Epithelial cell of prostate (primary cell): ENCODE measurements at places on chromosomes 2 and 18.

- DNase-seq: no peak
Observed at GRCh38 chr2:120958623-120959366, 223.1 kb downstream of the GLI2 start.

GRCh38 chr2:69086466-69086865 is 73.5 kb downstream of the ANTXR1 start:
- DNase-seq: no peak

- no peak for DNase-seq
Observed at GRCh38 chr2:8652774-8653426, 29.0 kb upstream of the ID2 start.

DNA sequence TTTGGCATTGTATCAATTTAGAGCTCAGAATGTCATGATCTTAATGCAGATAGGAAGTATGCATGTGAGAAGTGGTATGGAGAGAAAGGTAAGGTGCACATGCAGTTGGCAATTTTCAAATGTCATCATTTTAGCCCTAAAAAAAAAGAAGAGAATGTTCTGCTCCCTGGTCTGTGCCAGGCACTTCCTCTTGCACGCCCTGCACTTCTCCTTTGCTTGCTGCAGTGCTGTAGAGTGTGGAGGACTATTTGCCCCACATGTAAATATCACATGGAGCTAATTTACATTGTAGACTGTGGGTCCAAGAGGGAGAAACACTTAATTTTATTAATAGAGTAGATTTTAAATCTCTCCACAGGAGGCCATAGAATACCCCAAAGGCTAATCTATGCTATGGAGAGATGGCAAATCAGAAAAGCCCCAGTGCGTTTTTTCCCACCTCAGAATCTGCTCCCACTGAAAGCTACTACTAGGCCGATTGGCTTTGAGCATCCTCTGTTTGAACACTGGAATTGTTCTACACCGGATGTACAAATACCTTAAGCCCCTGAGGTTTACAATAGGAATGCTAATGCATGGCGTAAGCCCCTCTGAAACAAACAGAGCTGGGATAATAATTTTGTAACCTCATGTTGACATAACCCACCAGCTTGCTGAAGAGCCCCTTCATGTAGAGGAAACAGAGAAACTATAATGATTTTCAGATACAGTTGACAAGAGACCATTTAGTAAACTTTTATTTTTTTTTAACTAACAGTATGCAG is 137.2 kb upstream of the KLHL14 start:
- no peak for DNase-seq

GRCh38 chr18:43563780-43564179 is 286.5 kb upstream of the SYT4 start:
- DNase-seq: no peak

- DNase-seq: no peak
Observed at GRCh38 chr18:9177031-9177430, 40.5 kb downstream of the ANKRD12 start.

DNA sequence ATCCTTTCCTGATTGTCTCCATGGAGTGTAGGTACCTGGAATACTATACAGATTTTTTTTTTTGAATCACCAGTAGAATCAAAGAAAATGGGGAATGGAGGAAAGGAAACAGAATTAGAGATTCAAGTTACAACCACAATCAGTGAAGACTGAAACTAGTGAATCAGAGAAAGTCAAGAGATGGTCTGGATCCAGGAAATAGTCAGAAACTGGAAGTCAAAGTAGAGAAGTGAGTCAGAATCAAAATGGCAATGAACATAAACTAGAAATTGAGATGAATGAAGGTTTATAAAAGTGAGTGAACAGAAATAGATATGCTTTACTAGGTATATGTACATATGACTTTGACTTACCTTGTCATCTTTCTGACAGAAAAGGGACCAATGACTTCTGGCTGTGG is 579.0 kb downstream of the PLCL1 start:
- no peak for DNase-seq

GRCh38 chr2:46561731-46562450 is 82.5 kb downstream of the TMEM247 start:
- no peak for DNase-seq

DNA sequence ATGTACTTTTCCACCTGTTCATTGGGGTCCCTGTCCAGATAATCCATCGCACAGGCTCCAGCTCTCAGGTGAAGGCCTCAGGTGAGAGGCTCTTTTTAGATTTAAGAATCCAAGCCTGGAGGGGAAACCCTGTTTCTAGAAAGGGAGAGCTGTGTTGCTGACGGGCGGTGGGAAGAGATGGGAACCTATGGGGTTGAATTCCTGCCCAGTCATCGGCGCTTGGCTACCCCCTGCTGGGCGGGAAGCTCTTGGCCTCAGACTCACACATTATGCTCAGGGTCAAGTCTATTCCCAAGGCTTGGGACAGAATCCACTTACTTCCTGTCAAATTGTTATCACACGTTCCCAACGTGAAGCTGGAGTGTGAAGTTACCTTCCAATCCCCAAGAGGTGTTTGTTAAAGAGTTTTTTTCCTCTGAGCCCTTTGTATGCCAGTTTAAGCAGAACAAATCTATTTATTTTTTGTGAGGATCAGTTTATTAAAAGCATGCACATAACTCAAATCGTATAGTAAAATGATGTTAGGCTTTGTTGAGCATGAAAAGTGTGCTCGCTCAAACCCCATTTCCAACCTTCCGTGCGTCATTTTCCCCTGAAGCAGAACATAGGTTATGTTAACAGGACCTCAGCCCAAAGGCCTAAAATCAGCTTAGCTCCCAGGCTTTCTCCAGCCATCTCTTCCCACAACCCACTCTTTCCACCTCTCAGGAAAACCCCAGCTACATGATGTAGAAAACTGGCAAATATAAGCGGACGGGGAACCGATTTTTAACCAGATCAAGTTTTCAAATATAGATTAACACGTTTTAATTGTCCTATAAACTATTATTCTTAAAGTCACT is 181.7 kb upstream of the ETAA1 start:
- no peak for DNase-seq

- no peak for DNase-seq
Observed at GRCh38 chr2:219282943-219283581, 3.9 kb downstream of the DNAJB2 start.

GRCh38 chr18:8990276-8991031 is 112.0 kb upstream of the NDUFV2 start:
- DNase-seq: no peak

DNA sequence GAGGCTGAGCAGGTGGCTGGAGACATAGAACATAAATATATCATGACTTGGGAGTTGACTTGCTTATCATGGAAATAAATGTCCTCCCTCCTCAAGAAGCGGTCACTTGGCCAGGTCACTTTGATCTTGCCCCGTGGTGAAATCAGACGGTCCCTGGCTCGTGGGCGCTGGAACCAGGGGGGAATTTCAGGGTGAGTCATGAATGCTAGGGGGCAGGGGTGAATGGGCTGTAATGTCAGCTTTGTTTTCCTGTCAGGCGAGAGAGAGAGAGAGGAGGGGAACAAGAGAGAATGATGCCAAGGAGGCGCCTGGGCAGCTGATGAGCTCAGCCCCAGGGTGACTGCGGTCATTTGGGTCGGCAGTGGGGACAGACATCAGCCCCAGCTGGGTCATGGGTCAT is 47.7 kb downstream of the RRM2 start:
- no peak for DNase-seq

GRCh38 chr2:170276925-170277629 is 99.1 kb downstream of the MYO3B start:
- DNase-seq: no peak

- DNase-seq: no peak
Observed at GRCh38 chr18:77071711-77072292, 60.8 kb downstream of the MBP start.

- DNase-seq: no peak
Observed at GRCh38 chr2:48479915-48480314, 50.0 kb upstream of the STON1 start.

DNA sequence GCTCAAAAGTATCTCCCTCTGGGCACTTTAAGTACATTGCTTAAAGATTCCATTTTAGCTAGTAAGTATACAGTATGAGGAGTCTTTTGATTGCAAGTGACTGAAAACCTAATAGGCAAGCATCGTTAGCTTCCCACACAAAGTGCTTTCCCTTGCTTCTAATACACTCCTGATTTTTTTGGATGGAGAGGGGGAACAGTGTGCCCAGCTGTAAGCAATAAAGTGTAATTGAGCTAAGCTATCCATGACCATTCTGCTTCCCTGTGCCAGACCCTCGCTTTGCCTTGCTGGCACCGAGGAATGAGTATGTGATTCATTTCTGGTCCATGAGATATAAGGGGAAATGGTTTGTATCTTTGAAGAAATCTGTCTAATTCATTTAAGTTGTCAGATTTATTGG is 3.8 kb upstream of the ZNF24 start:
- DNase-seq: no peak

DNA sequence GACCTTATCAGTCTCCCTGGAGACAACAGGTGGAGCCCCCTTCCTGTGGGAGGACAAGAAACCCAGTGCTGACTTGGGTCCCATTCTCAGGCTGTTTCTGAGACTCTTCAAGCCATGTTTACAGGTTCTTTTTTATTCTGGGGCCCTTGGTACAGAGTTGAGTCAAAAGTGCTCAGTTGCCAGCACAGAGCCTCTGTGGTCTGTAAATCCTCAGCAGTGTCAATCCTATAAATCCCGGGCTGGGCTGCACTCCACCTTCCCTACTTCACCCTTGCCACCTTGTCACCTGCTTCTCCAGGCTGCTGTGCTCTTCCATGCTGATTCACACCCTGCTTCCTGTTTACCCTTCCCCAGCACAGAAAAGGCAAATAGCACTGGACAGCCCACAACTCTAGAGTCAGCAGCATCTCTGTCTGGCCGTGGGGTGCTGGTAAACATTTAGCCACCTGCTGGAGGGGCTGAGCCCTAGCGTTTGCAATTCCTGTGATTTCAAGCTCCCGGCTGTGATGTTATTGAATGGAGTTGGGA is 74.7 kb downstream of the TNFRSF11A start:
- DNase-seq: no peak

DNA sequence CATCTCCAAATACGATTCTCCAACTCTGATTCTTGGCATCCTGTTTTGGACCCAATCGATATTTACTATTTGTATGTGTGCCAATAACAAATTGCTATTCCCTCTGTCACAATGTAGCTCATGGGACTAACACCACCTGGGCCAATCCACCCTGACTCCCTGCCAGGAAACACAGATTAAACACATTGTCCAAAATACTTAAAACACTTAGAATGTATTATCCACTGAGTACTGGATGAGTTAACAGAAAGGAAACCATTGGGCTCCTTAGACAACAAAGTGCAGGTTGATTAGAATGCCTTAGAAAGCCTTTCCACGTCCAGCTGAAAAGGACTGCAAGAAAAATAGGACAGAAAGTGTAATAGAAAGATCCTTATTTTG is 79.4 kb upstream of the ARHGAP28 start:
- no peak for DNase-seq
